ENCODE measurements at places on chromosomes 12 and 14.

- DNase-seq, result no peak
Measured at GRCh38 chr14:20866963-20867362, 24.2 kb upstream of the RNASE3 start.

GRCh38 chr12:132168311-132169031 is 24.2 kb downstream of the NOC4L start:
- DNase-seq, result no peak

DNA sequence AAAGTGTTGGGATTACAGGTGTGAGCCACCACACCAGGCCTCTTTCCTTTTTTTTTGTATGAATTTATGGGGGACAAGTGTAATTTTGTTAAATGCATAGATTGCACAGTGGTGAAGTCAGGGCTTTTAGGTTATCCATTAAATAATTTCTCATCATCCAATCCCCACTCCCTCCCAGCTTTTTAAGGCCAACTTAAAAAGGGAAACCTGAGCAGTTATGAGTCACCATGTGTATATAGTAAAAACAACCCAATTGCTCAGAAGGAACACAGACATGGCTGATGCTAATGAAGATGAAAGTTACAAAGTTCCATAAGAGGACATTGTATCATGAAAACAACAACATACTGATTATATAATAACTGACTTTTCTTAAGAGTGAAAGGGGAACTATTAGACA is 25.6 kb upstream of the ARID2 start:
- DNase-seq, result no peak

GRCh38 chr14:104588066-104588857 is 8.7 kb downstream of the C14orf180 start:
- DNase-seq, result no peak

- no peak for DNase-seq
Measured at GRCh38 chr14:60975551-60975950, 5.3 kb downstream of the TRMT5 start.

DNA sequence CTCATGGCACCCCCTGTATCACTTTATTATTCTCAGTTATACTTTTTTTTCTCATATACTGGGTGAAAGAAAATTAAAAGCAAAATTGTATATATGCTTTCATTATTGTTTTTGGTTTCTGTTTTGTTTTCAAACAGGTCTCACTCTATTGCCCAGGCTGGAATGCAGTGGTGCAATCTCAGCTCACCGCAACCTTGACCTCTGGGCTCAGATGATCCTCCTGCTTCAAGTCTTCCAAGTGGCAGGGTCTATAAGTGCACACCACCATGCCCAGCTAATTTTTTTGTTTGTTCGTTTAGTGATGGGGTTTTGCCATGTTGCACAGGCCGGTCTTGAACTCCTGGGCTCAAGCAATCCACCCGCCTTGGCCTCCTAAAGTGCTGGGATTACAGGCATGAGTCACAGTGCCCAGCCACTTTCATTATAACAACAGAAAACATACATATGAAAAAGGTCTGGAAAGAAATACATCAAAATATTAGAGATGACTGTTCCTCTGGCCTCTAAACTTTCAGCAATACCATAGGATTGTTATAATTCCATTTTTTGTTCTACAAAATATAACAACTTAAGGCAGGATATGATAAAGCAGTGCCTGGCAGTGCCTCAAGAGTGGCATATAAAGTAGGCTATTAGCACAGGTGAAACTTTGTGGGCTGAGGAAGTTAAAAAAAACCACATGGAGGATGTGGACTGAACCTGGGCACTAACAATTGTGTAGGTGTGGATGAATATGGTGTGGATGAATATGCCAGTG is 5.8 kb upstream of the NTN4 start:
- DNase-seq, result no peak

DNA sequence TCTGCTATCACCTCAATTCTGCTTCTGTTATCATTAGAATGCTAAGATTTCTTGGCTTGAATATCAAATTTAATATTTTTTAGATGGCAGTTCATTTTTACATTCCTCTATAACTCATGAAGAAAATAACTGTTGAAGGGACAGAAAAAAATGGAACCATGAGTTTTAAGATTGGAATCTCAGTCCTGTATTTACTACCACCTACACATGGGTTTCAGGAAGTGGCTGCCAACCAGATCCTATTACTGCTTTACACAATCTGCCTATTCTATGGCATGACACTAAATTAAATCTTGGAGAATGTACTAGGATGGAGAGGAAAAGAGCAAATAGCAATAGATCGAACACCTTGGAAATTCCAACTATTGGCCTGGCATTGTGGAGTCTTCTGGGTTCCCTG is 140.8 kb downstream of the DUSP6 start:
- no peak for DNase-seq

DNA sequence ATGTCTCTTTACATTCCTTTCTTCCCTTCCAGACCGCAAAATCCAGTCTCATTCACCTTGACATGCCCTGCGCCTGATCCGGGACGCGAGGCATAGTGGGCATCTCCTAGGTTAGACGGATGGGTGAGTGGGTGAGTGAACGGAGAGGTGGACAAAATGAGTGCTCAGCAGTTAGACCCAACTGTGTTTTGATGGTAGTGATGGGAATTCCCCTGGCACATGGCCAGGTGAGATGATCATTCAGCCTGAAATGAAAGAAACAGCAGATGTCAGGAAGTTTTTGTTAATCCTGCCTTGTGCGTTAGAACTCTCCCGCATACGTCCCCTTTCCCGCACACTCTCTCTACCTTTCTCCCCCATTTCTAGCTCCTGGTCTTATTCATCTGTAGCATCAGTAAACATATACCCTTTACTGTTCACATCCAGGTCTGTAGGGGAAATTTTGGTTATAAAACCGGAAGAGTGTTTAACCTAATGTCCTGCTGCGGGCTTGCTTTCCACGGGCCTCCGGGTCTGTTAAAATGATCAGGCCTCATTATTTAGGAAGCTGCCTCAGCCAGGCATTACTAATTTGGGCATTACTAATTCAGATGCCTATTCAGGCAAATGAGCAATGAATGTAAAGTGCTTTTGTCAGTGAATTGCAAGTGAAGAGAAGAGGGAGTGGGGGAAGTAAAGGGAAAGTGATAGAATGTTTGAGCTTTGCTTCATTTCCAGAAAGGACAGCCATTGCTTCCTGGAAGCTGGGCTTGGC is 172.8 kb downstream of the ETV6 start:
- DNase-seq, result no peak

GRCh38 chr14:99674064-99674650 is 9.9 kb upstream of the CYP46A1 start:
- DNase-seq, result no peak

GRCh38 chr12:129127211-129127610 is 273.9 kb downstream of the GLT1D1 start:
- DNase-seq, result no peak

GRCh38 chr14:85090681-85091080 is 439.3 kb upstream of the FLRT2 start:
- DNase-seq, result no peak

DNA sequence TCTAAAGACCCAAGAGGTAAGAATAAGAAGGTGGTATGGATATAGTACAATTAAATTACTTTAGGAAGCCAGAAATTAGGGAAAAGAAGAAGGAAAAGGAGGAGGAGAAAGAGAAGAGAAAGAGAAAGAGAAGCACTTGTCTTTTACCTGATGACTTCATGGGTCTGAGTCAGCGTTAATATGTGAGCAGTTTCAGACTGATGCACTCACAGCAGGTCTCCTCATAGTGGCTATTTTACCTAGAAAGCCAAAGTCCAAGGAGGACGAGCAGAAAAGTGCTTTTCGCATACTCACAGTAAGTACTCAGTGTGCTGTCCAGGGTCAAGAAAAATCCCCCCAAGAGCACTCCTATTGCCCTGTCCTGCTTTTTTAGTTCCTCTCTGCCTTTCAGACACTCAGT is 222.1 kb downstream of the C12orf42 start:
- DNase-seq, result no peak

DNA sequence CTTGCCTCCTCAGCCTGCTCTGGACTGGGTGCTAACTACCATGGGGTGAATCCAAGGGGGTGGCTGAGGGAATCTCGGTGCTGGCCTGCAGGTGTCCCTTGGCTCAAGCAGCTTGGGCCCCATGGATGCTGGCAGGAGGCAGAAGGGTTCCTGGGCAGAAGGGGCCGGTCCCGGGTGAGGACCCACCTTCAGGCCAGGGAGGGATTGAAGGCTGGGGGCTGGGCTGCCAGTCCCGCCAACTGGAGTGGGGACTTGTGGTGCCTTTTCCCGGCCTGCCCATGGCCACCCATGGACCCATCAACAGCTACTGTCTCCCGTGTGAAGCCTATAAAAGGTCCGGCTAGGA is 550.1 kb downstream of the SLC6A15 start:
- no peak for DNase-seq

DNA sequence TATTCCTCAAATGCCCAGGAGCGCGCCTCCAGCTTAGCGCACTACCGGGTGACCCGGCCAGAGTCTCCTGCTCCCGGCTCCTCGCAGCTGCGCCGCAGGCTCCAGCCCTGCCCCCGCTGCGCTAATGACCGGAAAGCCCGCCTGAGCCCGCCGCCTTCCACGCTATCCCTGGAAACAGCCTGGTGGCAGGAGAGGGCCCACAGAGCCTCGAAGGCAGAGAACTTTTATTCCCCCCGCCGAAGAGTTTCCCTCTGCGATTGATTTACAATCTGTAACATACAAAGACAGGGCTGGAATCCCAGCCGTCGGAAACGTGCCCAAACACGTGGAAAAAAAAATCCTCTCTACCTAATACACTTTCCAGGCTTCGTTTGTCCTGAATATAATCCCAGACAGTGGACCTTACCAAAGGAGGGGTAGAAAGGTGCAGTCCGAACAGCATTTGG is 1.5 kb downstream of the COL2A1 start:
- DNase-seq, result no peak

GRCh38 chr14:93369713-93370266 is 22.8 kb downstream of the COX8C start:
- DNase-seq, result no peak

- DNase-seq, result no peak
Measured at GRCh38 chr14:77605392-77605972, 11.0 kb downstream of the SPTLC2 start.

DNA sequence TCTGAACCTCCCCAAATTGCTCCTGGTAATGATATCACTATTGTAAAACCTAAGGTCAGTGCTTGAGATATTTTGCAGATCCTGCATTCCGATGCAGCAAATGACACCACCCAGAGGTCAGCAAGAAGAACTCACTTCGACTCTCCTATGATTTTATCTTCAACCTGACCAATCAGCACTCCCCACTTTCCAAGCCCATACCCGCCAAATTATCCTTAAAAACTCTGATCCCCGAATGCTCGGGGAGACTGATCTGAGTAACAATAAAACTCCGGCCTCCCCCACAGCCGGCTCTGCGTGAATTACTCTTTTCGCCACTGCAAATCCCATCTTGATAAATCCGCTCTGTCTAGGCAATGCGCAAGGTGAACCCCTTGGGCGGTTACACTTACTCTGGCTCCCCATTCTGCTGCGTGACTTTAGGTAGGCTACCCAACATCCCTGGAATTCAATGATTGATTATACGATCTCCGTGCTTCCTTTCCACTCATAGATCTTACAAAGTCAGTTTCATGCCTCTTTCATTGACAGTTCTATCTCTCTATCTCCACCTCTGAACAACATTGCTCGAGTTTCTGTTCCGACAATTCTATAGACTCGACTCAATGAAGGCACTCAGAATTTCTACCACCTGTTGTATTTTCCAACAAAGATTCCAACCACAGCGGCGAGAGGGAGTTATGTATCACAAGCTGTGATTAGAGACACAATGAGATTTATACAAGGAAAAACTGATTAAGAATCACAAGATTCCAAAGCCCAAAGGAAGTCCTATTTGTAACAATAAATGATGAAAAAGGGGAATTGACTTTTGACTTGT is 939 bp downstream of the NPC2 start:
- no peak for DNase-seq

DNA sequence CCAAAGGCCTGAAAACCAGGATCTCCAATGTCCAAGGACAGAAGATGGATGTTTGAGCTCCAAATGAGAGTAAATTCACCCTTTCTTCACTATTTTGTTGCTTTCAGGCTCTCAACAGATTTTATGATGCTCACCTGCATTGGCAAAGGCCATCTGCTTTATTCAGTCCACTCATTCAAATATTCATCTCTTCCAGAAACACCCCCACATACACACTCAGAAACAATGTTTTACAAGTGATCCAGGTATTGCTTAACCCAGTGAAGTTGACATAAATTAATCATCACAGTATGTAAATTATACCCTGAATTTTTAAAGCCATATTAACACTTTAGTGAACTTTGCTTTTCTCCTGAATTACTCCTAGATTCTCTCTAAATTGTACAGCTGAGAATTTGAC is 63.3 kb downstream of the DUSP6 start:
- no peak for DNase-seq

GRCh38 chr12:68001486-68002466 is 12.5 kb downstream of the IFNG-AS1 start:
- DNase-seq, result no peak

DNA sequence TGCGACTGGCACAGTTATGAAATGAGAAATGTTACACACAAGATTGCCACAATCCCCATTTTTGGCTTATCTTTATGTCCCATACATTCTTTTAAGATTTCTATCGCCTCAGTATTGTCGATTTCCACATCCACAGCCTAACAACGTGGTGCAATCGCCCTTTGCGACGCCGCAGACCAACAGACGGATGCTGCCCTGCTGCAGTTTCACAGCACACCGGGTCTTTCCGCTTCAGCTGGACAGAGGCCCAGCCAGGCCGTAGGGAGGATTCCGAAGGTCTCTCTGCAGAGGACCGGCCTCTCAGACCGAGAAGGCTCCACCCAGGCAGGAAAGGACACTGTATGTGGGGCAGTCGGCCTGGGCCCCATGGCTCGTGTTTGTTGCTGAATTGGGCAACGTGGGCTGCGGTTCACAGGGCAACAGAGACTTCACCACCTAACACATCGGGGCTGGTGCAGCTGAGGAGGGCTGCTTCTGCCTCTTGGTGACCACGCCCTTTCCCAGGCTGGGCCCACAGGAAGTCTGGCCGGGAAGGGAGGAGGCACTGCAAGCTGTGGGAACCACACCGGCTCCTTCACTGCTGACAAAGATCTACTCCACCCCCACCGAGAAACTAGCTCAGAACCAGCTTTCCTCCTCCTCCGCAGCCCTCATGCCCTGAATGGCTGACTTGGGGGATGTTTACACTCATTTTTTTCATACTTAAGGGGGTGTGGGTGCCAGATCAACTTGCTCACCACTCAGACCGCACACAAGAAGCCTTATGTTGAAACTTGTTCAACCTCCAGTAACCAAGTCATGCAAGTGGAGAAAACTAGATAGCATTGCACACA is 32.9 kb upstream of the MDM1 start:
- DNase-seq, result peak; percentile 48

GRCh38 chr14:57823015-57823660 is 42.8 kb downstream of the SLC35F4 start:
- no peak for DNase-seq

DNA sequence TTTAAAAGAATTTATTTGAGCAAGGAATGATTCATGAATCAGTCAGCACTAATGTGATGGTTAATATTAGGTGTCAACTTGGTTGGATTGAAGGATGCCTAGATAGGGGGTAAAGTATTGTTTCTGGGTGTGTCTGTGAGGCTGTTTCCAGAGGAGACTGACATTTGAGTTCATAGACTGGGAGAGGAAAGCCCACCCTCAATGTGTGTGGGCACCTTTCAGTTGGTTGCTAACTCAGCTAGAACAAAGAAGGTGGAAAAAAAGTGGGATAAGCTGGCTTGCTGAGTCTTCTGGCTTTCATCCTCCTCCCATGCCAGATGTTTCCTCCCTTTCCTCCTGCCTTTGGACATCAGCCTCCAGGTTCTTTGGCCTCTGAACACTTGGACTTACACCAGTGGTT is 47.2 kb downstream of the TESPA1 start:
- peak; percentile 45 for DNase-seq
